Stomach (tissue), 19 donors: ENCODE measurements at places on chromosomes 1 and 21. TPM values are rescaled to one million over a fixed set of nuclear protein-coding genes. Genes with fewer than 3 reads are reported as not detected.

DNA sequence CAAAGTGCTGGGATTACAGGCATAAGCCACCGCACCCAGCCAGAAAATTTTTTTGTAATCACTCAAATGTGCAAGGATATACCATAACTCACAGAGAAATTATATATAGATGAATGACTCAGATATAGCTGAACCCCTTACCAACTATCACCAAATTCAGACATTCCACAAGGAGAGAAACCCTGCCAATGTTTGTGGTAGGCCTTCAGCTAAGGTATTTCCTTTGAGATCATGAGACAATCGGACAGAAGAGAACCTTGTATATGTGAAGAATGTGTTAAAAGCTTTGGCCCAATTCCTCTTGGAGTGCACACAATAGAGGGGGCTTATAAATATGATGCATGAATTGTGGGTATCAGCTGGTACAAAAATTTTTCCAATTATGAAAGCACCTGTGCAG lies 50.7 kb downstream of the ZNF684 start:
- no peak for DNase-seq

KCNN3 gene
- 3.5 TPM for total RNA-seq

DNA sequence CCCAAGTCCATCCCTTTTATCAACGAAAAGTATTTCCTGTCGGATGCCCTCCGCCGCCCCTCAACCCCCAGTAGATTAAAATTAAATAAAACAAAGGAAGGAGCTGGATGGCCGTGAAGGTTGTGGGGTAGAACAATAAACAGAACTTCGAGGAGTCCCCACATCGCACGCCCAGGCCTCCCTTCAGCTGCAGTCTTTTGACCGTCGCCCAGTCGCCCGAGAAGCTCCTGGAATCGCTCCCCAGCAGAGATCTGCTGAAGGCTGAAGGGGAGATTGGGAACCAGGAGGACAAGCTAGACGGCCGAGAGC lies 905 bp downstream of the BARHL2 start:
- no peak for DNase-seq

CCDC185 gene
- not detected for total RNA-seq

NCF2 gene
- 0.29 TPM for total RNA-seq

GRCh38 chr1:158931055-158931737 lies at the start of gene PYHIN1:
PYHIN1 (plus strand) TSS chr1:158931552; CDS start chr1:158936911, 5,359 bp downstream.
- no peak for DNase-seq

EXO1 gene
- not detected for total RNA-seq

TSPEAR gene
- total RNA-seq: not detected

ZRANB2 gene
- 178 TPM for total RNA-seq
